ENCODE measurements at places on chromosomes 5 and 9. TPM values are rescaled to one million over a fixed set of nuclear protein-coding genes. Genes with fewer than 3 reads are reported as not detected.

DNA sequence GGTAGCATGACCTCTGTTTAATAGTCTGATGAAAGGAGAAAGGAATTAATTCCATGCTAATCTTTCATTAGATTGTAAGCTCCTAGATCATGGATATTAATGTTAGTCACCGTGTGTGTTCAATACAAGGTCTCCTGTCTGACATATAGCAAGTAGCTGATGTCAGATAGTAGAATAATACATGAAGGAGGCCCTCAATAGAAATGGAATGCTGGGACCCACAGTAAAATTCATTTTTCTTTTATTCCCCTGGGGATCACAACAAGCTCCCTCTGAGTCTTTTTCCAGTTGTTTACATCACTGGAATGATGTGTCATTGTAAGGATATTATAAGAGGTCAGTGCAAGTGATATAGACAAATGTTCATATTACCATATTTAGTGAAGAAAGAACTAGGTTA is 240.3 kb upstream of the TRPC7 start:
- no peak for DNase-seq

DNA sequence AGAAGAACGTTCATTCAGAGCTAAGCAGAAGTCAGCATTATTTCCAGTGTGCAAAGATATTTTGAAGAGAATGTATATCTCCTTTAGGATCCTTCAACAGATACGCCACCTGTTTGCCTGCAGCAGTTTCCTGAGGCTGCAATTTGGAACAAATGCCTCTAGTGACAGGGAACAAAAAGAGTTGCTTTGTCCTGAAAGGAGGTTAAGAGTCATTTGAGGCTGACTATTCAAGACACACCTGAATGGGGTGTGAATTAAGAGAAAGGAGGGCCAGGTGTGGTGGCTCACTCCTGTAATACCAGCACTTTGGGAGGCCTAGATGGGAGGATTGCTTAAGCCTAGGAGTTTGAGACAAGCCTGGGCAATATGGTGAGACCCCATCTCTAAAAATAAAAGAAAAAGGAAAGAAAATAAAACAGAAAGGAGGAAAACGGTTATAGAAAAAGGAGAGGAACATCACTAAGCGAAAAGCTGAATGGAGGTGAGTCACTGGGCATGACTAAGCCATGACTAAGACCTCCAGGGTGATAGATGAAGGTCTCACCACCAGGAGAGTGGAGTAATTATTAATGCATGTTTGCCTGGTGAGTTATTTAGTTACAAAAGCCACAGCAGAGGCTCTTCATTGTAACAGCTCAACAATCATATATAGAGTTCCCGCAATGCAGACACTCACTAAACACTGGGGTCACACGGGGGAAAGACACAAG is 255.2 kb upstream of the TNC start:
- DNase-seq, result peak; percentile 98

DNA sequence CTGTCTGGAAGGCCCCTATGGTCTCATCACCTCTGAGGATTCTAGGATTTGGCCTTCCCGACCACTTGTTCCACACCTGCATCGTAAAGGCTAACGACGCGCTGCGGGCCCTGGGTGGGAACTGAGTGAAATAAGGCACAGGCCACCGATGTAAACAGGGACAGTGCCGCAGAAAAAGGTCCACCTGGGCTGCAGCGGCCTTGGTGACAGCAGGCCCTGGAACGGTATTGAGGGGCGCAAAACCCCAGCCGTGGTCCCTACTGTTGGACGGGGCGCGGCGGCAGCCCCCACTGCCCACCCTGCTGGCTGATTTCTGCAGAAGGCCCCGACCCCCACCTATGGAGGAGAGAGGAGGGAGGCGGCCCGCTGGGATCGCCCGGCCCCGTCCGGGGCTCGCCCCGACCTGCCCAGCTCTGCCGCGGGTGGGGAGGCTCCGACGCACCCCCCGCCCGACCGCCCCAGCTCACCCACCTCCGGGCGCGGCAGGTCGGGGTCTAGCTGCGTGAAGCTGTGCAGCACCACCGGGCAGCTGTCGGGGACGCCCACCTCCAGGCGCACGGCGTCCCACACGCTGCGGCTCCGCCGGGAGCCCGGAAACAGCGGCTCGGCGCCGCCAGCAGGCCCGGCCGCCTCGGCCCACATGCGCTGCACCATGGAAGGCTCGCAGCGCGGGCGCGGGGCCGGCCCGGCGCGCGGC is 391 bp downstream of the RALGDS start:
- no peak for DNase-seq

DNA sequence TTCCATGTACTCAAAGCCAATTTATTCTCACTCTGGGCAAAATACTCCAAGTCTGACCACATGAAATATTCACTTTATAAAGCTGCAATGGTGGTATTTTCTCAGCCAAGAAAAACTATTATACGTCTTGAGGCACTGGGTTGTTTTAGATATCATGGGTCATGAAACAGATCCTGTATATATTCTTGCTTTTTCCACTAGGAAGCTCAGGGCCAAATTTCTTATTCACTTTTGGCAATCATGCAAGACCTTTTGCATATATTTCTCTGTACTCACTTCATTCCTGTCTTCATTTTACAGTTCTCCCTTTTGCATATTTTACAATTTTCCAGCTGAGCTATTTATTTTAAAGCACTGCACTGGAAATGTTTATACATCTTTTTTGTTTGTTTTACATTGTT is 49.8 kb downstream of the GABBR2 start:
- DNase-seq, result no peak

GRCh38 chr5:131994533-131995226 is 16.8 kb downstream of the ACSL6 start:
- no peak for DNase-seq

DNA sequence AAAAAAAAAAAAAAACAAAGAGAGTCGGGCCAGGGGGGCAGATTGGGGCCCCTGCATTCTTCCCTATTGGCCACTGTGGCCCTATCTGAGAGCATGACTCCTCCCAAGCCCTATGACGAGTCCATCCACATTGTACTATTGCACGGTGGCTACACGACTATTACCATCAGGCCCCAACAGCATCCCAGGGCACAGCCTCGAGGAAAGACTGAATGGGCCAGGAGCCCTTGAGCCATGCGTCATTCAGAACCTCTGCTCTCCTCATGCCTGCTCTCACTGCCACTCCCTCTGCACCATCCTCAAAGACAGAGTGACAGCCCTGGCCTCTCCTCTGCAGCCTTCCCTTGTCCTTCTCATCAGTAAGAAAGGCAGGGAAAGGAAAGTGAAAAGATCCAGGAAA is 20.2 kb upstream of the ORM1 start:
- no peak for DNase-seq

DNA sequence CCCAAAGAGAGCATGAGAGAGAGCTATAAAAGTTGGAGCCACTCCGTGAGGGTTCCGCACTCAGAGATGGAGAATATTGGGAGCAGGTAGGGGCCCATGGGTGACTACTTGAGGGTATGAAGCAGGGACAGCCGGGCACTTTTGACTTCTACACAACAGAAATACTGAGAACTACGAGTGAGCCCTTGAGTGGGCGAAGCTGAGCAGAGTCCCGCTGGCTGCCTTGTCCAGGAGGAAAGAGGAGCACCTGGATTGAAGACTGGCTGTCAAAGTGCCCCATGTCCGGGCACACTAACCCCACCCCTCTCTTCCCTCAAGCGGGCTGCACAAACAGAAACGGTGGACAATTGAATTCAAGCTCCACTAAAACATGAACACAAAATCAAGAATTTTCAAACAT is 33.6 kb downstream of the FYB1 start:
- DNase-seq, result no peak

The RORB gene
- total RNA-seq, result 0.17 TPM

- peak; percentile 47 for DNase-seq
These were observed 47.3 kb downstream of the TMEM167A start for GRCh38 chr5:83029912-83030311.

DNA sequence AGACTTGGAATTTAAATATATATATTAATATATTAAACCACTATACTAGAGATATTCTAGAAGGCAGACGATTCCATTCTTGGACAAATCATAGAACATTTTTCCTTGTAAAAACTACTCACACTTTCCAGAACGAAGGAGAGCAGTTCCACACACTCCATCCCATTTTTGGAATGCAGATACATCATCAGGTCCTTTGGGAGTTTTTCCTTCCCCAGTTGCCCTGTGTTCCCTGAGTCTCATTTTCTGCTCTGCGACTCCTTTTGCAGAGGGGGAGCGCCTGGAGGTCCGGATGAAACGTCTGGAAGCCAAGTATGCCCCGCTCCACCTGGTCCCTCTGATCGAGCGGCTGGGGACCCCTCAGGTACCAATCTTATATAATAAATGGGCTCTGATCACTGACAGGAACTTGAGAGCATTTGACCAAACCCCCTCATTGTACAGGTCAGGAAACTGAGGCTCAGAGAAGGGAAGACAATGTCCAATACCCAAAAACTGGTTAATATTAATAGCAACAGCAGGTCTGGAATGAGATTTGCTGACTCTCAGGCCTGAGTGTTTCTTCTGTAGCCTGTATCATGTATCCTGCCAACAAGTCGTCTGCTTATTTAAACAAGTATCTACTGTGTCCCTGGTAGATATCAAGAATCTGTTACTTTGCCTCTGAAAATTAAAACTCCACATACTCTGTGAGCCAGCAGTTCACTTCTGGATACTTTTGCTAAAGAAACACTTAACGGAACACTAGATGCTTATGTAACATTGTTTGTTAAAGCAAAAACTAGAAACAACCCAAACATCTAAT is 76.8 kb upstream of the NIPAL4 start:
- DNase-seq, result no peak

The PCDHGA4 gene
- 0.71 TPM for total RNA-seq

DNA sequence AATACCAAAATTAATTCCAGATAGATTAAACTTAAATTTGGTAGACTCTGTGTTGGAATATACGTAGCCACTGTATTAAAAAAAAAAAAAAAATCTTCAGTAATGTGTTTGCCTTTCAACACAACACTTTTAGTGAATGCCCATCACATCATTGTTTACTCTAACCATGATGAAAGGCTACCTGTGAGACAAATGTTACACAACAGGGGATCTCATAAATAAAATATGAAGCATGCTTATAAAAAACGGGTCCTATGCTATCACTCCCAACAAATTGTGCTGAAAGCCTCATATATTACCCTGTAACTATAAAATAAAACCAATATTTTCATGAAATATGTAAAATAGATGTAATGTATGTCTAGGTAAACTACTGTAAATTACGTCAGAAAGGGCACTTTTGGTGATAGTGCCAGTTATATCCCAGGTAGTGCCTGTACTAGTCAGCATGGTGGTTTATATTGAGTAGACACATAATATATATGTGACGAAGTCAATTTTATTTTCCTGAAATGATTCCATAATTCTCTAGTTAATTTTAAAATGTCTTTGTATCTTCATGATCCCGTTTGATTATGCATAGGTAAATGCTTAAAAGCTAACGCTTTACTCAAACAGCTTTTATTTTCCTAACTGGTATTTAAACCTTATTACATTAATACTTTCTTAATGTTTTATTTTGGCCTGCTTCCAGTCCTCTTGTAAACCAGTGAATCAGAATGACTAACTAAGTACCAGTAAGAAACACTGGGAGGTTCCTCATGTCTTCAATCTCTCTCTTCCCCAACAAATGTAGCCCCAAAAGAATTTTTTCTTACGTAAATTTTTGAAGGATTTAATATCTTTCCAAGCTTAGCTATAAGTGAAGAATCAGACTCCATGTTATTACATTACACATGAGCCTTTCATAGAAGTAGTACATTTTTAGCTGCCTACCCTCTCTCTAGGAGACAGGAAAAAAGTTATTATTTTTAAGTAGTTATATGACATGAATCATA is 420.3 kb downstream of the GABRG2 start:
- DNase-seq, result peak; percentile 32
